ENCODE measurements at places on chromosomes 12 and 14. TPM values are rescaled to one million over a fixed set of nuclear protein-coding genes. Genes with fewer than 3 reads are reported as not detected.

B3GNT4 gene
- total RNA-seq: 0.59 TPM

ADAM20 gene
- total RNA-seq: 2.8 TPM

LRTM2 gene
- total RNA-seq: 0.20 TPM

DTX3 gene
- total RNA-seq: 16.6 TPM

TAS2R43 gene
- 8.5 TPM for total RNA-seq

NDUFB1 gene
- 131 TPM for total RNA-seq

RNF212B gene
- not detected for total RNA-seq

TMEM229B gene
- total RNA-seq: 0.49 TPM

NYNRIN gene
- 33.0 TPM for total RNA-seq

IKBIP gene
- 20.7 TPM for total RNA-seq

CCDC197 gene
- not detected for total RNA-seq

PTPN6 gene
- 12.6 TPM for total RNA-seq

GPR68 gene
- 2.0 TPM for total RNA-seq

KCNH3 gene
- 0.49 TPM for total RNA-seq

CLEC9A gene
- total RNA-seq: 0.99 TPM

LBHD2 gene
- not detected for total RNA-seq

TGFB3 gene
- total RNA-seq: 45.2 TPM

EAPP gene
- total RNA-seq: 61.6 TPM

EFCAB11 gene
- total RNA-seq: 5.6 TPM

KRT86 gene
- 40.8 TPM for total RNA-seq

MIP gene
- total RNA-seq: not detected

ARID4A gene
- total RNA-seq: 31.6 TPM

TAS2R20 gene
- total RNA-seq: 10.4 TPM

ALKBH1 gene
- total RNA-seq: 9.7 TPM

PLEKHG3 gene
- total RNA-seq: 39.6 TPM

TAS2R14 gene
- 6.8 TPM for total RNA-seq

OR6S1 gene
- not detected for total RNA-seq

SLCO1B1 gene
- not detected for total RNA-seq

MORN3 gene
- 0.59 TPM for total RNA-seq

TRPV4 gene
- 4.2 TPM for total RNA-seq

ERO1A gene
- total RNA-seq: 31.5 TPM

CIDEB gene
- 7.9 TPM for total RNA-seq

NID2 gene
- 68.8 TPM for total RNA-seq

GPR65 gene
- 1.6 TPM for total RNA-seq

DACT1 gene
- 24.3 TPM for total RNA-seq

GPD1 gene
- total RNA-seq: 163 TPM

C14orf119 gene
- total RNA-seq: 30.8 TPM

RPS6KL1 gene
- 0.99 TPM for total RNA-seq

DHRS2 gene
- total RNA-seq: not detected

TOMM20L gene
- not detected for total RNA-seq

NGB gene
- total RNA-seq: not detected

RHEBL1 gene
- total RNA-seq: 0.69 TPM

Measured in skin of body (tissue), 3 donors.